ENCODE measurements at places on chromosomes 12 and 14.

GRCh38 chr14:49935526-49935925, 42.6 kb downstream of the ARF6 start:
- no peak for DNase-seq

DNA sequence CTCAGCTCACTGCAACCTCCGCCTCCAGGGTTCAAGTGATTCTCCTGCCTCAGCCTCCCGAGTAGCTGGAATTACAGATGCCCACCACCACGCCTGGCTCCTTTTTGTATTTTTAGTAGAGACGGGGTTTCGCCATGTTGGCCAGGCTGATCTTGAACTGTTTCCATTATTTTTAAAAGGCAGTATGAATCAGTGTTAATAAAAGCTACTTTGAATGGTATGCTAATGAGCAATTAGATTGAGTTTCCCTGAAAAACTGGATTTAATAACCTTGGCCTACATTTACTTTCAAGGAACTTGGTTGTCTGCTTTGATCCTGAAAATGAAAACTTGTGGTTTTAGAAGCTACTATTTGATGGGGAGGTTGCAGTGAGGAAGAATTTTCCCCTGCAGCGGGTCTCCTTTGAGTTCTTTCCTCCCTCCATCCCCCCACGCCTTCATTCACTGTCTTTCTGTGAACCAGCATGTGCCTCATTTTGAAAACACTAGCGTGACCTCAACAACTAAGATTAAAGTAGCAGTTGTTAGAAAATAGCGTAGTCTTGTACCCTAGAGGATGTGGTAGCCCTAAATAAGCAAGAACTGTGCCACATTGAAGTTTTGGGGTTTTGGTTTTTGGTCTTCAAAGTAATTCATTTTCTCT, 17.8 kb upstream of the RPS6KA5 start:
- DNase-seq = no peak

DNA sequence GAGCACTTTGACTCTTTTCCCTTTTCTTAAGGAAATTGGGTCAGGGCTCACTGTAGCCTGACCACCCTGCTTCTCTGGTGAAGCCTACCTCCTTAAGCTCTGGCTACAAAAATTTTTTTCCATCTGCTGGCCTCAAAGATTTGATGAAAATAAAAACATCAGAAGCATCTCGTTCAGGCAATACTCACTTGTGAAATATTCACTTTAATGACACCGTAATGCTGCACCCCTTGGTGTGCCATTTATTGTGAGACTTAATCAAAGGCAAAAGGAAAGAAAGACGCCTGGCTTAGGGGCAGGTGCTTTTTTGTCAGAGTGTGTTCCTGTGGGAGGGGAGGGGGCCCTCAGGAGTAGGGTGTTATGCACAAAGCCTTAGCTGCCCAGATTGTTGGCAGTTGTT, 155.0 kb upstream of the TMPO start:
- DNase-seq = no peak

- DNase-seq = no peak
These were observed 85.6 kb downstream of the MSRB3 start for GRCh38 chr12:65364046-65364445.

DNA sequence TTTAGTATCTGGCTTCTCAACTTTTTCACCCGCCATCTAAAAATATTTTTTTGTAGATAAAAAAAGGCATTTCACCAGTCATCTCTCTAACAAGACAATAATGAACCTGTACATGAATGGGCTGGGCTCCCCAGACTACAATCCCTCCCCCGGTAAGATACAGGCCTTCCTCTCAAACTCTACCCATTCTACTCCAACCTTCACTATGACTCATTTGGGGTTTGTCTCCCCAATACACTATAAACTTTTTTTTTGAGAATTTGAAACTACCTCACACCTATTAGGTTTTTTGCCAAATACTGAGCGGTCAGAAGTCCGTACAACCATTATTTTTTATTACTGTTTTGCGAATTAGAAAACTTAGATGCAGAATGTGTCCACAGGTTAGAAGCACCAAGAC, 784 bp downstream of the RPL6 start:
- DNase-seq = no peak

- DNase-seq = peak; percentile 40
These were observed 39.6 kb downstream of the IQSEC3 start for GRCh38 chr12:106118-106591.

- no peak for DNase-seq
These were observed 56.0 kb upstream of the DCD start for GRCh38 chr12:54704202-54704601.

DNA sequence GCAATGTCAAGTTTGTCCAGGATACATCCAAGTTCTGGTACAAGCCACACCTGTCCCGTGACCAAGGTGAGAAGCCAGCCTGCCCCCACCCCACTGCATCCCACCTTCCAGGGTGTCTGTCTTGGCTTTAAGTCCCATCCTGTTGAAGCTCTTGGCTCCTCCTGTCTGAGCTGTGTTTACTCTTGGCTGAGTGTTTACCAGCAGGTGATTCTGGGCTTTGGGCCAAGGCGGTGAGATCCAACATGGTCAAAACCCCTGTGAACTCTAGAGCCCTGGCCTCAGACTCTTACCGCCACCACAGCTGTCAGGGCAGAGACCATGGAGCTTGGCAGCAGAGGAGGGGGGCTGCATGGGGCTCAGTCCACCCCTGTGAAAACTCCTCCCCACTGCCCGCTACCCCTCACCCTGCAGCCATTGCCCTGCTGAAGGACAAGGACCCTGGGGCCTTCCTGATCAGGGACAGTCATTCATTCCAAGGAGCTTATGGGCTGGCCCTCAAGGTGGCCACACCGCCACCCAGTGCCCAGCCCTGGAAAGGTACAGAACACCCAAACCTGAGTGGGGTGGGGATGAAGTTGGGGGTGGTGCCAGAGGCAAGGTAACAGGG, 11.6 kb downstream of the TNS2 start:
- no peak for DNase-seq

GRCh38 chr12:120939523-120939922, 35.4 kb upstream of the SPPL3 start:
- DNase-seq = no peak

DNA sequence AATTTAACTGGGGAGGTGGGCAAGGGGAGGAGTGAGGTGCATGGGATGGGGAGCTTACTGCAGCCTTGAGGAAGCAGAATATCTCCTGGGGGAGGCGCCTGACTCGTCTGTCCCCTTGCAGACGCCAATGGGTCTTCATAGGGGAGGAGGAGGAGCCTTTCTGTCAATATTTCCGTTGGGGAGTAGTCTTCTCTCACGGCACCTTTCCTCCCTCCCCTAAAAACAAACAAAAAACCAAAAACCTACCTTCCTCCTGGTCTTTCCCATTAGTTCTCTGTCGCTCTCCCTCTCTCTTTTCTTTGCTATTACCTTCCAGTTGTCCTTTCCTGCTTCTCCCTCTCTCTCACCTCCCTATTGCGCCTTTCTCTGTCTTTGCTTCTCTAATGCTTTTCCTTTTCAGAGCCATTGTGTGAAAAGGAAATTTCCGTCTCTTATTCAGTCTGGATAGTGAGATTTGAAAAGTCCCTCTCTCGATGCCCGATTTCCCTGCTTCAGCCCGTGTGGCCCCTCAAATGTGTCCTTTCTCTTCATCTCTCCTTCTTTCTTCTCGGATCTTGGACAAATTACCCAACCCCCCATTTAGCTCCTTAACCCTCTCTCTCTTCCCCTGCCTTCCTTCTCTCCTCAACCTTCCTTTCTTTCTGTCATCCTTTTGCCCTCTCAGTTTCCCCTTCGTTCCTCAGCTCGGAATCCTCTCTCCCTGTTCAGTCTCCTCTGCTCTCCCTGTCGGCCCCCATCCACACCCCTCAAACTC, 5.9 kb downstream of the GPR84 start:
- DNase-seq = peak; percentile 60

GRCh38 chr14:49581209-49582112, 4.7 kb downstream of the RPS29 start:
- no peak for DNase-seq

GRCh38 chr12:13383379-13383778, 186.9 kb downstream of the EMP1 start:
- no peak for DNase-seq

GRCh38 chr12:54384591-54385041, at the start of gene ZNF385A:
Gene ZNF385A, minus strand, starts transcription at chr12:54384733. Its CDS starts 219 bp downstream, at chr12:54384514.
- DNase-seq = no peak

All from SK-N-DZ (cell line).